ENCODE measurements at places on chromosomes 4 and X.

- peak; percentile 27 for DNase-seq
These were observed 12.0 kb downstream of the AREG start for GRCh38 chr4:74456849-74457395.

- DNase-seq: no peak
These were observed 46.7 kb downstream of the PCGF3 start for GRCh38 chr4:752196-752861.

- DNase-seq: peak; percentile 93
These were observed 999 bp upstream of the CTBP1 start for GRCh38 chr4:1249731-1250526.

DNA sequence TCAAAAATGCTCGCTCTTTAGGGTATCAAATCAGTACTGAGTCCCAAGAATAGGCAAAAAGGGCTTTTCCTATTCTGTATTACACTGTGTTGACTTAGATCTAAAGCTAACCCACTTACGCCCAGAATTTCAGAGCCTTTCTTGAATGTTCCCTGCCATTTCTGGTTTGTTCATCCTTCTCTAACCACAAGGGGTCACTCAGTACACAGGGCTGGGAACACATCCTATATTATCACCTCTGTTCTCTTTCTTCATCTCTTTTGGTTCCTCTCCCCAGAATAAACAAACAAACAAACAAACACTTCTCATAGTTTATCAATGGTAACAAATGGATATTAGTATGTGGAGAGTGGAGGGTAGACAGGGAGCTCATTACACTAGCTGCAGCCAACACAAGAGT is 25.5 kb upstream of the MORC4 start:
- peak; percentile 24 for DNase-seq

- DNase-seq: no peak
These were observed 14.5 kb downstream of the ADAD1 start for GRCh38 chr4:122393276-122393675.

- peak; percentile 66 for DNase-seq
These were observed 46.1 kb upstream of the HCCS start for GRCh38 chrX:11064851-11065600.

DNA sequence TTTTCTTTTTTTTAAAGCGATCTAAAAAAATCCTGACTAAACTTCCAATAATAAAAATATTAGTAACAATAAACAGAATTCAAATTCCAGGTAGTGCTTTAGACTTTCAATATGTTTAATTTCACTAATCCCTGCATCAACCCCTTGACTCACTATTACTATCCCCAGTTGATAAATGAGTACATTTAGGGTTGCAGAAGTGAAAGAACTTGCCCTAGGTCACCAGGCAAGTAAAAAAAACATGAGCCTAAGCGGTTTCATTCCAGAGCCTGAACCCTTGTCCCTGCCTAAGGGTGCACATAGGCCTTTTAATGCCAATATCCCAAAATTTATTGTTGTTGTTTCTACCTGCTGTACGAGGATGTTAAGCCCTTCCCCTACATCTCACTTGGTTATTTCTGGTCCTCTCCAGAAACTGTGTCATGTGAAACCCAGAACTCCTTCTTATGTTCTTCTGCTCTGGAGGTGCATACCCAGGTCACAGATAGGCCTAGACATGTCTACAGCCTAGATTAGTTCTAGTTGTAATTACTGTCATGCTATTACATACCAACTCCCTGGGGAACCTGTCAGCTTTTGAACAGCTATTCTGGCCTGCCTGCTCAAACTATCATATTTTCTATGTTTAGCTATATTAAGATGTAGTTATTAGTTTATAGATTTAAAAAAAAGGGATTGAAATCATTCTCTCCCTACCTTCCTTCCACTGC is 244.5 kb upstream of the PITX2 start:
- no peak for DNase-seq

DNA sequence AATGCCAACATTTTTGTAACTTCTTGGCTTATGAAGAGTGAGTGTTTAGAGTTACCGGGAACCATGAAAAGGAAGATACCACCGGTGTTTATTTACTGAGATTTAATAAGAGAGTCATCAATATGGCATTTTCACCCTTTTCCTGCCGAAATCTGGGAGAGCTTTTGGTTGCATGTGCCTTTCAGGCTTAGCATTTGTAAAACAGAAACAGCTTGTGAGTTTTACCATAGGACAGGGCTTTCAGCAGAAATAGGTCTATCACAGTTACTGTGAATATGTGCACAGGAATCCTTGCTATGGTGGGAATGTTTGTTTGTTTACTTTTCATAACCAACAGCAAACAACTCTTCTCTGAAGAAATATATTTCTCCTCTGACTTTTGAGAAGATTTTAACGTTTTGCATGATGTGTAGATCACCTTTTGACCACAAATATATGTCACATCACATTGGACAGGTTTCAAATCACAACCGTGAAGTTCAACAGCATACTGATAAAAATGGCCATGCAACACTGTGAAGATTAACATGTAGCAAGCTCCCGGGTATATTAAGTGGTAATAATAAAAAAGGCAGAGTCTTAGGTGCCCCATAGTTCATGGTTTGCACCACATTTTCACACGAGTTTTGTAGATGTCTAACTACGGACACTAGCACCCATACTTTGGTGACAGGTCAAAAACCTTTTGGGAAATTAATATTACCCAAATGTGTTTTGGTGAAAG is 21.3 kb downstream of the ARHGAP24 start:
- peak; percentile 76 for DNase-seq

GRCh38 chrX:3232262-3232923 is 114.1 kb downstream of the MXRA5 start:
- peak; percentile 14 for DNase-seq

DNA sequence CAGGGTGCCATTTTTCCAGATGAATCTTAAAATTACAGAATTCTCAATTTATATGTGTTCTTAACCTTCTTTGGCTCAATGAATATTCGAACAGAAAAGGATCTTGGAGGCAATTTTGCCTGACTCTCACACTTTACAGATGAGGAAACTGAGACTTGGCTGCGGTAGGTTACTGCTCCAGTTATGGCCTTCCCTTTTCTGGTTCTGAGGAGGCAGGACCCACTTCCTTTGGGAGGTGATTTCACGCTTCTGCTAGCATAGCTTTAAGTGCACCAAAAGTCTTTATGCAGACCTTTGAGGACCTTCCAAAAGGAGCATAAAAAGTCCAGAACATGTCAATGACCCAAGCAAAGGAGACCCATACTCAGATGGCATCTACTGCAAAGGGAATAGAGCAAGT is 44.7 kb upstream of the KLF3 start:
- no peak for DNase-seq

DNA sequence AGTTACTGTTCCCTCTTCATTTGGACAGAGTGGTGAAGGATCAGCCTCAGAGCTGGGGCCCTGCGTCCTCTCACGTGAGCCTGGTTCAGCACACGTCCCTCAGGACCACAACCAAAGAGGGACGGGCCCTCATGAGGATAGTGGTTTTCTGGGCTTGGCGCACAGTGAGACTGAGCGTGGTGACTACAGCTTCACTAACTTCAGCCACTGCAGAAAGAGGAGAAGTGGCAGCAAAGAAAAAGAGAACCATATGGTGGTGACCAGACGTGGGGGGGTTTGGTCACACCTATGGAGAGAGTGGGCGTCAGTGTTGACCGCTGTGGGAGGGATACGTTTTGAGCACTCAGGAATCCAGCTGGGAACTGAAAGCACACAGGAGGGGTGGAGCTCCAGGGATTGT is 21.8 kb upstream of the TNIP3 start:
- DNase-seq: no peak

DNA sequence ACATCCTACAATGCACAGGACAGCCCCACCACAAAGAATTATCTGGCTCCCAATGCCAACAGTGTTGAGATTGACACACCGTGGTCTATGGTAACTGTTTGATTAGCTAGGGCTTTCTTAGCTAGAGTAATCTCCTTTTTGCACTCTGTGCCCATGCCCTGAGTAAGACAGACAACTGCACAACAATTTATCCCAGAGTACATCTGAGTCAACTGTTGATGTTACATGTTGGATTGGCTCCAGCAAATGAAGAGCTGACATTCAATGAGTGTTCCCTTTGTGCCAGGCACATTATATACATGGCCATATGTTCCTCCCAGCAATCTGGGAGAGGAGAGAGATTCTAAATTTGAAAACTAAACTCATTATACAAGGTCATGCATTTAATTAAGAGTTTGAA is 3.9 kb upstream of the FAM9C start:
- peak; percentile 71 for DNase-seq

DNA sequence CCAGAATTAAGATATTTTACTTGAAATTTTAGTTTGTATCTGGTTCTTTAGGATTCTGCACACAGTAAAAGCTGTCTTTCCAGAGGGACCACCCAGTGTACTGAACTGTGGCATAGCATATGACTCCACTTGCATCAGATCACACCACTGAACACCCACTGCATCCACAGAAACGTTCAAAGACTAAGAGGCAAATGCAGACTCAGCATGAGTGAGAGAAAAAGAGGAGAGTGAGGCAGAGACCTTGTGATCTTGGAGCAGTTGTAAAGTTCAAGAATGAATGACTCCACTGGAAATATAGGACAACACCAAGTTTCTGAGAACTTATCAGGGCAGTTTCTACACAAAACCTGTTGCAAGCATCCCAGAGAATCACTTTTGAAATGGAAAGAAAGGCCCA is 20.8 kb downstream of the PRDM5 start:
- DNase-seq: no peak

- no peak for DNase-seq
These were observed 121.4 kb upstream of the CXorf66 start for GRCh38 chrX:140086691-140087090.

GRCh38 chr4:85701861-85702321 is 226.9 kb downstream of the ARHGAP24 start:
- no peak for DNase-seq

DNA sequence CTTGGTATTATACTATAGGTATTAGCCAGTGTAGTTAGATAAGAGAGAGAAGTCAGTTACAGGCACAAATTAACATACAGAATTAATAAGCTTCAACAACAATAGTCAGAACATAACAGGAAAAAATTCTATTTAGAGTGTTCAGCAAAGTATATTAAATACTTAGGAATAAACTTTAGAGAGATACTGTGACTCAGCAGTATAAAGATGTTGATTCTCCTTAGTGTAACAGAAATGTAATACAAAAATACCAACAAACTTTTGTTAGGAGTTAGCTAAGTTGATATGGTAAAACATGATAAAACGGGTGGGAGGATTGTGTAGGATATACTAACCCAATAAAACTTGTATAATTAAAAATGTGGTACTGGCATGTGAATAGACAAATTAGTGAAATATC is 154.3 kb downstream of the DIPK2B start:
- DNase-seq: no peak

DNA sequence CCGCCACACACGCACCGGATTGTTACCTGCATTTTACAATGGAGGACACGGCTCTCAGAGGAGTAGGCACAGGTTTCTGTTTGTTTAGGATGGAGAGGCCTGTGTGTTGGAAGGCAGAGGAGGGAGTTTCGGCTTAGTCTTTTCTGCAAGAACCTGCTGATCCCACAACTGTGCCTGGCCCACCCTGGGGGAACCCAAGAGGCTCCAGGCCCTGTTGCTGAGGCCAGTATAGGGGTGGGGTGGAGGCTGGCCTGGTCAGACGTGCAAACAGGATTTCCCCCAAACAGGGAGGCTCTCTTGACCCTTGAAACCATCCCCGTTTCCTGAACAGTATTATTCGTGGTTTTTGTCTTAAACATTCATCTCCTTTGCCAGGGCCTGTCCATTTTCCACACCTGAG is 772 bp upstream of the SLC49A3 start:
- no peak for DNase-seq

- peak; percentile 36 for DNase-seq
These were observed 12.6 kb downstream of the ELF4 start for GRCh38 chrX:130097507-130098209.

DNA sequence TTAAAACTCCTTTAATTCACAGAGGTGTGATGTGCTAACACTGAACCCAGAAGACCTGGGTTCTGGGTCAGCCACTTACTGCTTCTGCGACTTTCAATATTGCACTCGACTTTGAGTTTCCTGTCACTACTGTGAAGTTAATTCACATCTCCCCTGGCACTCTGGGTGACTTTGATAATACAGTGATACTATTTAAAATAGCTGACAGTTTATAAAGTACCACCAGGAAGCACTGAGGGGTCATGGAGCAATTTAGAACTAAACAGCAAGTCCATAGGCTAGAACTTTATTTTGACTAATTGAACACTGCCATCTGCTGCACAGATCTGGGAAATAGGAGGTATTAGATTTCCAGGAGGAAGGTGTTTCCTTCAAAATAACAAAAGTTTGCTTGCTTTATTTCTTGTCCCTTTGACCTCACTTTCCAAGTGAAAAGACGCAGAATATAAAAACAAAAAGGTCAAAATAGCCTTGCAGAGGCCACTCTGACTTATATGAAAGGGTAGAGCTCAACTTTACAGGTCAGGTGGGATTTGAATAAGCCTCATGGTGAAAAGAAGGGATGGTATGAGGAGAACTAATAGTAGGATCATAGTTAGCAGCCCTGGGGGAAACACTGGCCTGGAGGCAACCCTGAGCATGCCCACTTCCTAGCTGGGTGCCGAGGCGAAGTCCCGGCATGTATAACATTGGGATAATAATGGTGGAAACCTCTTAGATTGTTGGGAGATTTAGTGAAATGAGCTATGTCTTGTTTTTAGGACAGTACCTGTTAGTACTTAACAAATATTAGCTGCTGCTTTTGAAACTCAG is 53.4 kb downstream of the ZNF518B start:
- peak; percentile 3 for DNase-seq

GRCh38 chr4:87038837-87039615 is 104.2 kb downstream of the AFF1 start:
- peak; percentile 93 for DNase-seq

DNA sequence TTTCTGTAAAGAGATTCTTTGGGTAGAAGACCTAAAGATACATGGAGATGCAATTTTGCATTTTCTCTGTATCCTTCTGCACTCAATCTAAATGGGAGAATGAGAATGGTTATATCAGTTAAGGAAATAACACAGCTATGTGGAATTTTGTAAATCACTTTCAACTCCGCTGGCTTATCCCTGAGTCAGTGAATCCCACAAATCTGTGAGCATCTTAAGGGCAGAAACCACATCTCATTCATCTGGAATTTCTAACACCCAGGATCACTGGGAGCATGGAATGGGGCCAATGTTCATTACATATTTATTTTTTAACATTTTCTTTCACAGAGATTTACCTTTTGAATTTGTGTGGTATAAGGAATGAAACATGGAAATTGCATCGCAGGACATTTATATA is 167.8 kb downstream of the CFAP47 start:
- peak; percentile 0 for DNase-seq

DNA sequence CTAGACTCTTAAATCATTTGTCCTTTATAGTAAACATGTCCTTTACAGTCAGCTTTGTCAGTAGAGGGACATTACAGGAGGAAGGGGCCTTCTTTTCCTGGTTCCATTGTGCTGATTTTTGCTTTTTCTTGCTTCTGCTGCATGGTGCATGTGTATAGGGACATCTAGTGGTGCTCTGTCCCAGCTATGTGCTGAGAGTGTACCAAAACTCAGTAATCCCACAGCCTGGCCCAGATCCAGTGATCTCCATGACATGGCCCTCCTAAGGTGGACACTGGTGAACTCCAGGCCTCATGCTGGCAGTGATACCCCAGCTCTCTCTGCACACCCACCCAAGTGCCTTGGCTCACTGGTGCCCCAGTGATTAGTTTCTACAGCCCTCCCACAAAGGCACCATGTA is 45.2 kb downstream of the MAGEB17 start:
- DNase-seq: peak; percentile 6

GRCh38 chr4:140523370-140523856 is 555 bp upstream of the ELMOD2 start:
- DNase-seq: no peak
